Stimulated activated CD8-positive, alpha-beta memory T cell treated with anti-CD3 and anti-CD28 coated beads, Interleukin-4, amount 100 ng/mL, for 4 hours (primary cell): ENCODE measurements at places on chromosomes 1 and 21.
A peak's percentile ranks its signal among the peaks of the same experiment; 100 is the strongest.

GRCh38 chr1:159881622-159882526 lies 18.1 kb downstream of the CFAP45 start:
- DNase-seq = no peak

GRCh38 chr1:33898881-33899280 lies 35.0 kb downstream of the HMGB4 start:
- no peak for DNase-seq

- no peak for DNase-seq
These were observed 1.2 kb upstream of the PGBD5 start for GRCh38 chr1:230427094-230427876.

DNA sequence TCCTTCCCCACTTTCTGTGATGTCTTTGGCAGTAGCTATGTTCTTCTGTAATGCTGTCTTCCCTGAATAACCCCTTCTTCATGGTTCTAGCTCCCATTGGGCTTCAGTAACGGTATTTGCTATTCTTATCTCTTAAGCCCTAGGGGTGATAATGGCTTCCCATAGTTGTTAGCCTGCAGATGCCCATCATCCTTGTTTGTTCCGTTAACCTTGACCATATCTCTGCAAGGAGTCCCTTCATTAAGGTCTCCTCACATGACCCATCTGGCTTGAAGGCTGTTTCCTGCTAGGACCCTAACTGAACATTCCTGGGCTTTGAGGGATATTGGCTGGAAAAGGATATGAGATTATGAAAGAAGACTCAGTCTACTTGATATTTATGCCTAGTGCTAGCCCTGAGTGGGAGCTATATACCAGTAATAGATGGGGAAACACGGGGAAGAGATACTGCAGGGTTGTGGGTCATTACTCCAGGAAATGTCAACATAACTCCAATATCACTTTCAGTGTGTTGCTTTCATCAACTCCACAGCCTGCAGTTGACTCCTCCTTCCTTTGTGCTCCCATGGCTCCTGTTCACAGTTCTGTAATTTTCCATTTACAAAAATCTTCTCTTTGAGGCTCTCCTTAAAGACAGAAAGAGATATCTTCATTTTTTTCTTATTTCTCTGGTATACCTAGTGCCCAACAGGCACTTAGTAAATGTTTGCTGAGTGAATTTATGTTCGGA lies 2.5 kb downstream of the MR1 start:
- no peak for DNase-seq

- DNase-seq = no peak
These were observed 75.5 kb downstream of the ADAMTS1 start for GRCh38 chr21:26769613-26770188.

- no peak for DNase-seq
These were observed 16.0 kb downstream of the PSRC1 start for GRCh38 chr1:109266965-109267364.

DNA sequence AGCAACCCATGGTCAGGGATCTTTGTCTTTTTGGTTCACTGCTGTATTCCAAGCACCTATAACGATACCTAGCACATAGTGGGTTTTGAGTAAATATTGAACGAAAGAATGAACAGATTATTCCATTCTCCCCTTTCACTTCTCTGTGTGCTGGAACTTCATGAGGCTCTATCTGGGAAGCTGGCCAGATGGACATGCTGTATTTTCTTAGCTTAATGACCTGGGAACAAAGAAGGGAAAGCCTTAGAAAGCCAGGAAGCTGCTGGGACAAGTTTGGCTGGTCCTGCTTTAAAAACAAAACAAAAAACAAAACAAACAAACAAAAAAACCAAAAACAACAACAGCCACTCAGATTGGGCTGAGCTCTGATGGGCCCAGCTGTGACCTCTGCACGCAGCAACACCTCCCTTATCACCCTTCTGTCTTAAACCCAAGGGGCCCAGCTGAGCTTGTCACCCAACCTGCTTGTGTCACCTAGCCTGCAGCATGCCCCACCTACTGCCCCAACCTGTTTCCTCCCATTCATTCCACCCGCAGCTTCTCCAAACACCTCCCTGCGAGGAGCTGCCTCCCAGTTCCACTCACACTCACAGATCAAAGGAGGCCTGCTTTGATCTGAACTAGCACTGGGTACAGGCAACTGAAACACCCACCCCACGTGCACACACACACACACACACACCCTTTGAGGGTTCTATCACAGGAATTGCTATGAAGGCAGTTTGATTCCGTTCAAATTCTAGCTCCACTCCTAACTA lies 37.1 kb downstream of the SLC30A1 start:
- no peak for DNase-seq

DNA sequence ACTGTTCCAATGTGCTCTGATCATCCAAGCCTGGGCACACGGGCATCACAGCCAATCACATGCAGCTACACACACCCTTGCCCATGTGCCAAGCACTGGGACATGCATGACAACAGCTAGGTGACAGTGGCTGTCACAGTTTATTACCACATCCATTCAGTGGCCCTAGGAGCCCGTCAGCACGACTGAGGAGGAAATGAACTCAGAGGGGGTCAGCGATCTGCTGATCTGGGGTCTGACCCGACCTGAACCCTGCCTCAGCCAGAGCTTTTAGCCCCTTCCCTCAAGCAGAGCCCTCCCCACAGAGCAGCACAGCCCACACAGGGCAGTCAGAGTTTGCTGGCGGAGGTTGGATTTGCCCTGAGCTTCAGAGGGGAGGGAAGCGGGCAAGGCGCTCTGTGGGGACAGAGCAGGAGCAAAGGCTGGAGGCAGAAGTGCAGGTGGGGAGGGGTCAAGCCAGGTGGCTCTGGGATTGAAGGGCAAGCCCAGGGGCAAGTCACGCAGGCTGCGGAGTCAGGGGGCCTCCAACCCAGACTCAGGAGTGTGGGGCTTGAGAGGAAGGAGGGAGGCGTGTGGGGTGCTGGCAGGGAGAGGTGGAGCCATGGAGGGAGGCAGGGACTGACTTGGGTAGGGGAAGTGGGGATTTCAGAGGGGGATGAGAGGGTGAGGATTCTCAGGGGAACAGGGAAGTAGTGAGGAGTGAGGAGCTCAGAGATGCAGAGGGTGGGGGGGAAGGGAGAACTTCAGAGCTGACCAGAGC lies 10.4 kb downstream of the SH3BGRL3 start:
- no peak for DNase-seq

- DNase-seq = no peak
These were observed 314.0 kb downstream of the LMO4 start for GRCh38 chr1:87642581-87643221.

DNA sequence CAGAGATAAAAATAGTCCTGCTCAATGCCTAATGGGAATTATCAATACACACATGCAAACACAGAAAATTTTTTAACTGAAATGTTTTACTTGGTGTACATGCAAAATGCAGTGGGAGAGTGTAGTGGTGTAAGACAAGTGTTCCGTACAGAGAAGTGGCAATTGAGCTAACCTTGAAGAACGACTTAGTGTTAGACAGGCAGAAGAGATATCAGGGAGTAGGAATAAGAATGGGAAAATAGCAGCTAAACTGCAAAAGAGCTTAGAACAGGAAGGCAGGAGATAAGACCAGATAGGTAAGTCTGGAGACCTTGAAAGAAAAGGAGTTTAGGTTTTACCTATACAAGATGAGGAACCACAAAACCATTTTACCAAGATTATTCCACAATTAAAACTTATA lies 9.0 kb downstream of the USP24 start:
- DNase-seq = no peak

- no peak for DNase-seq
These were observed 13.9 kb downstream of the FAM151A start for GRCh38 chr1:54609301-54609921.

DNA sequence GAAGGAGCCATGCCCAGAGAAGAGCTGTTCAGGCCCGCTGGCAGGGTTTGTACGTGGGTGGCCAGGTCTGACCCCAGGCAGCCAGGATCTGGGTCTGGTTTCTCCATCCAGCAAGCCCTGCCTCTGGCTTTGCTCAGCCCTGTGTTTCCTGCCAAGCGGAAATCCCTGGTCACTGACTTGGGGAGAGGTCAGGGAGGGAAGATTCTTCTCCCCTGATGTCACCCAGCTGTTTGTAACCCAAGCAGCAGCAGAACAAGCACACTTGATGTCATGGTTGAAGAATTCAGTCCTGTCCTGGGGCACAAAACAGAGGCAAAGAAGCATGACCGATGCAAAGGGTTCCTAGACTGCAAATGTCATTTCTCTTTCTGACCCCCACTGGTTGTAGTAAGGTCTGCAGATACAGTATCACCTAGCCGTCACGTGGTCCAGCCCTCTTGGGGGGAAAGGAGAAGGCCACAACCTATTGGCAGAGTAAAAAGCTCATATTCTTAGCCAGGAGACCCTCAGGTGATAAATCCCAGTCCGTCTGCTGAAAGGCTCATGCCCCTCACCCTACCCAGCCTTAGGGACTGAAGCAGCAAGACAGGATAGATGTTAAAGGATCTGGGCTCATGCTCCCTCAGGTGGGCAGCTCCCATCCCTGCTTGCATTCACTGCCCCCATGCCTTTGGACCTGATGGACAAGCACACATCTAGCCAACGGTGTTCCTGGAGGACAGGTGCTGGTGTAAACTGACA lies 120.9 kb downstream of the SYT2 start:
- no peak for DNase-seq

GRCh38 chr1:168499688-168500049 lies 44.1 kb downstream of the XCL2 start:
- DNase-seq = no peak

GRCh38 chr1:234875953-234876855 lies 252.4 kb downstream of the TOMM20 start:
- no peak for DNase-seq

DNA sequence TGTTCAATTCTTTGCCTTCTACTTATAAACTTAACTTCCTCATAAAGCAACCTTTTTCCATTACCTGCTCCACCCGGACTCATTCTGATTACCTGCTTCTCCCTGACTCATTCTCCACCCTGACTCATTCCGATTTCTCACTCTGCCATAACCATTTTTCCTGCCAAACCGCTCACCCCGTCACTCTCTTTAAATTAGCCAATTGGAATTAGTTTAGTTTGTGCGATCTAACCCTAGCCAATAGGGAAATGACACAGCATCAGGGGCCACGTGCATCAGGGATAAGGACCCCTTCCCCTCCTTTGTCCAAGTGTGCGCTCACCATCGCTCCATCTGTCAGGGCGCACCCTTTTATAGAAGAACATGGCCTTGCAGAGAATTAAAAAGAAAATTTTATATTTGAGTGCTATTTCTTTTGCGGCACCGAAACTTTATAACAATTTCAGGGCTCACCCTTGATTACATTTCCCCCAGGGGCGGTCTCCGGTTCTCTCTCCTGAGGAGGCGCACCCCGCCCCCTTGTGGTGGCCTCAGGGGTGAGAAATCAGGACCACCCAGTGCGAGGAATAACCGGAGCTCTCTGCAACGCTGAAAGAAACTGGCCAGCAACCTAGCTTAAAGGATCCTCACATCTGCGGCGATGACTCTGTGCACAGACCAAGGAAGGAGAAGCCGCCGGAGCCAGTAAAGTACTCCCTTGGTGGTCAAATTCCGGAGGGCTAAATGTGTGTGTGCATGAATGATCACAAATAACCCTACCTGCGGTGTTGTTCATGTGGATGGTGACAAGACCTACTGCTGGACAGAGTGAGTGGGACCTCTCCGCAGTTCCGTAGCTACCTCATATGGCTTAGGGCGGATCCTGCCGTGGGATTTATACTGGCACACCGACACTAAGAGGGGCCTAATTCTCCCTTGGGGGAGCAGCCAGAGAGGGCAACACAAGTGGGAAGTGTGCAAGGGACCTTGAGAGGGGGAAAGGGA lies 30.3 kb upstream of the CBR3 start:
- peak; percentile 15 for DNase-seq

- DNase-seq = no peak
These were observed 21.0 kb upstream of the SCAF4 start for GRCh38 chr21:31752967-31753366.

DNA sequence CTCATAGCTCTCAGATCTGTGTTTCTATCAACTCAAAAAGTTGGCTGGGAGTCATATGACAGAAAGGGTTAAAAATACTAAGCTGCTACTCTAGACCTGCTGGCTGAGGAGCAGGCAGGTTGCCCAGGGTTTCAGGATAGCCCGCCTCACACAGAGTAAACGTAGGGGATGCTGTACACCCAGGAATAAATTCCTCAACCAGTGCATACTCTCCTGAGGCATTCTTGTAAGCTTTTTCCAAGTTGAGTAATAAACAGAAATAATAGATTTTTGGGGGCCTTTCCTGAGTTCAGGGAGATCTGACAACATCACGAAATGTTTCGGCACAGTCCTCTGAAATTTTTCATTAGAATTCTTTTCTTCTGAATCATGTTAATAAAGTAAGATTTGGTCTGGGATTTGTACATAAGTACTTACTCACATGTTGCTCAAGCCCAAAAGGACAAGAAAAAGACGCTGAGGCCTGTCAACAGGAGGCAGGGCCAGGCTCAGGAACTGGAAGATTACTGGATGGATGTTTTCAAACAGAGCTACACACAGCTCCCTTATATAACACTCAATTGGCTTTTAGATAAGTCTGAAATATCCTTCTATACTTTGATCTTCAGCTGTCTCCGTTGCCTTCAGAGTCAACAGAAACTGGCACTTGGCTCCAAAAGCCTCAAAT lies 41.0 kb downstream of the TGFBR3 start:
- no peak for DNase-seq
